Activated naive CD8-positive, alpha-beta T cell treated with anti-CD3 and anti-CD28 coated beads, Interleukin-2, amount 10 ng/mL, durations not matched to agents 7 days and 5 days (primary cell): ENCODE measurements at places on chromosomes 6 and 20. TPM values are rescaled to one million over a fixed set of nuclear protein-coding genes. Genes with fewer than 3 reads are reported as not detected.

- peaks cover 37% of the 10 kb centered on the region for H3K4me1 ChIP-seq
- H3K27ac ChIP-seq = peak overlapping the region; percentile 12
- DNase-seq = peak; percentile 80
- peaks cover 11% of the 10 kb centered on the region for H3K27me3 ChIP-seq
- H3K36me3 ChIP-seq = no peaks in the 10 kb centered on the region
Observed at GRCh38 chr6:44221291-44221960, 2.0 kb upstream of the SLC29A1 start.

The OPRL1 gene
- total RNA-seq = 1.8 TPM

- H3K36me3 ChIP-seq = no peaks in the 10 kb centered on the region
- no peak overlapping the region for H3K27ac ChIP-seq
- DNase-seq = no peak
- peaks cover 6% of the 10 kb centered on the region for H3K27me3 ChIP-seq
- H3K4me1 ChIP-seq = no peaks in the 10 kb centered on the region
- H3K4me3 ChIP-seq = no peak overlapping the region
Observed at GRCh38 chr20:20993372-20993771, 112.8 kb downstream of the LINC00237 start.

DNA sequence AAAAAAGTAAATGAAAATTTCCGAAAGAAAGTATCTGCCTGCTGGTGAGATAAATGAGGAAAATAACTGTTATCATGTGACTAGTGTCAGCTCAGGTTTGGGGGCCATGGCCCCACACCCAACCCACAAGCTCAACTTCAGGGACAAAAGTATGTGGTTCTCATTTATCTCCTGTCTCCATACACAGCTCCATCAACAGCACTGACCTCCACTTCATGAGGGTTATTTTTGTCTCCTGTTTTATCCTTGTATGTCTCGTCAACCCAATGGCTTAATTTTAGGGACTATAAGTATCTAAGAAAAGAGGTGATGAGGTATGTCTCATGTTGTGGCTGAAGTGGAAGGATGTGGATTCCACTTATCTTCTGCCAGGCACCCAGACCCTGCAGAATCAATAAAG, 271.6 kb upstream of the RIN2 start:
- no peak overlapping the region for H3K4me3 ChIP-seq
- H3K4me1 ChIP-seq = no peaks in the 10 kb centered on the region
- peaks cover 8% of the 10 kb centered on the region for H3K27me3 ChIP-seq
- no peaks in the 10 kb centered on the region for H3K36me3 ChIP-seq

The CRISP3 gene
- not detected for total RNA-seq

The STXBP5 gene
- total RNA-seq = 23.4 TPM

DNA sequence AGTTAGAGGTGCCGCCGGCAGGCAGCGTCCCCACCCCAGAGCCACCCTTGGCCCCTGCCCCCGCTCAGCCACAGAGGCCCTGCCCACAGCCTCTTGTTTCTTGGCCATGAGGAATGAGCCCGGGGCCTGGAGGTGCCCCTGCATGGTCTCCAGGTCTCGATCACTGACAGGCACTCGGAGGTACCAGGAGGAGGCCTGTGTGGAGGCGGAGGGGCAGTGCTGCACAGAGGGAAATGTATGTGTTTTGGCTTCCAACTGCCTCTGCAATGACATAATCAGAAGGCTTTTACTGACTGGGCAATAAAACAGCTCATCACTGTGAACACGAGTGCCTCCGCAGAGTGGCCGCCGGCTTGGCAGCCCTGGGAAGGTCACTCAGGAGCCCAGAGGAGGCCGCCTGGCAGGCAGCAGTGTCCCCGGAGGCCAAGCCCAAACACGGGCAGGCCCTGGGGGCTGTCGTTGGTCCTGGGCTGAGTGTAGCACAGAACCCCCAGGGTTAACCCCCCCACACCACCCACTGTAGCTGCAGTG, 61.1 kb upstream of the GATA5 start:
- no peaks in the 10 kb centered on the region for H3K36me3 ChIP-seq
- no peak overlapping the region for H3K4me3 ChIP-seq
- H3K27me3 ChIP-seq = no peaks in the 10 kb centered on the region
- DNase-seq = no peak
- no peaks in the 10 kb centered on the region for H3K4me1 ChIP-seq
